ENCODE measurements at places on chromosomes 5 and 9.
A peak's percentile ranks its signal among the peaks of the same experiment; 100 is the strongest.

GRCh38 chr5:72841756-72842535 lies 25.5 kb downstream of the TNPO1 start:
- DNase-seq, result no peak

GRCh38 chr5:90472783-90473395 lies 1.7 kb downstream of the MBLAC2 start:
- DNase-seq, result no peak

DNA sequence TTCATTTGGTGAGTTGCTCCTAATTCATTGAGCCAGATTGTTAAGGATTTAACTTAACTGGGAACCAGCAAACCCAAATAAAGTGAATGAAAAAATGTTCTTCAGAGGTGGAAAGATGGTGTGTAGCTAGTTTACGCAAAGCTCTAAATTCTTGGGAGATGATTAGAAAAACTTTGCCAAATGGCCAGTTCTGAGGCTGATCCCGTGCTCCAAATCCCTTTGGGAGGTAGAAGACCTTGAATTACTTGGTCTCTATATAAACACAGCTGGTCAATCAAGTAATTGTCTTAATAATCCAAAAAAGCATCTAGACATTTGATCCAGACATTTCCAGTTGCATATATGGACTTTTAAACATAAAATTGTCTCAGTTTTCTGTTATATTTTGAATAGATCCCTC lies 11.4 kb downstream of the ACTL7B start:
- no peak for DNase-seq

DNA sequence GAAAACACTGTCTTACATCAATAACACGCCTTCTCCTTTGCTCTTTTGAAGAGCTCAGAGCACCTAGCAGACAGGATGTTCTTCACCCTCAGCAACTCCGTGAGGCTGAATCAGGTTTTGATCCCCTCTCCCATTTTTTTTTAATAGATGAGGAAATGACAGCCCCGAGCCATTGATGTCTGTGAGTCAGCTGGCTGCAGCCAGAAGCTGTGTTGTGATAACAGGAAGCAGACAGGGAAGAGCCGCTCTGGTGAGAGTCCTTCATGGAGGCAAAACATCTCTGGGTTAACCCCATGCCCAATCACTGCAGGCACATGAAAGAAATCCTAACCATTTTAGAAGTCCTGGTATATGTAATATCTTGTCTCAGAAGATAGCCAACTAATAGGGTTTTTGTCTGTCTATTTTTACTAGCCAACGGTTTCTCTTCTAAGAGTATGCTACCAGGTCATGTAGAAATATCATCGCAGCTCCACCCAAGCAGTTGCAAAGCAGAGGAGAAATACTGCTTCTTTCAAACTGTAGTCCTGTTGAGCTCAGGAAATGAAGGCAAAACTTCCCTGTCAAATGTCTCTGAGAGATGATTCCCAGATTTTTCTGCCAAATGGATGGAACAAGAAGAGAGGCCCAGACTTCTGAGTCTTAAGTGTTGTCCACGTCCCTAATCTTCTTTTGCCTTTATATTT lies 568.9 kb downstream of the CCDC171 start:
- DNase-seq, result no peak

GRCh38 chr5:60538955-60539866 lies 160.8 kb downstream of the DEPDC1B start:
- DNase-seq, result no peak

DNA sequence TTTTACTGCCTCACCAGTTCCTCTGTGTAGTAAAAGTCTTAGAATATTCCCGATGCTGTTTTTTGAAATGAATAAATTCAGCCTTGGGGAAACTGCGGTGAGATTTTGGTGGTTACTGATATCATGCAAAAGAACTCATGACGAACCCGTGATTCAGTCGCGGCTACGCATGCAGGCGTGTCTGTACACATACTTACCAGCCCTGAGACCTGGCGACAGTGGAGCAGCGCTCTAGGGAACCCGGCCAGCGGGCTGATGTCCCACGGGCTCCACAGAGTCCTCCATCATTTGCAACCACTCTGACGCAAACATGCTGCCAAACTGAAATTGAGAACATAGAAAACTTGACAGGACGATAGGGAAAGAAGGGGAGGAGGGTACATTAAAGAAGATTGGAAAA lies 315.6 kb upstream of the DAB2 start:
- no peak for DNase-seq

- DNase-seq, result no peak
These were observed 93.2 kb downstream of the GHR start for GRCh38 chr5:42516282-42517042.

- DNase-seq, result no peak
These were observed 25.9 kb upstream of the ADAMTS2 start for GRCh38 chr5:179371121-179371510.

DNA sequence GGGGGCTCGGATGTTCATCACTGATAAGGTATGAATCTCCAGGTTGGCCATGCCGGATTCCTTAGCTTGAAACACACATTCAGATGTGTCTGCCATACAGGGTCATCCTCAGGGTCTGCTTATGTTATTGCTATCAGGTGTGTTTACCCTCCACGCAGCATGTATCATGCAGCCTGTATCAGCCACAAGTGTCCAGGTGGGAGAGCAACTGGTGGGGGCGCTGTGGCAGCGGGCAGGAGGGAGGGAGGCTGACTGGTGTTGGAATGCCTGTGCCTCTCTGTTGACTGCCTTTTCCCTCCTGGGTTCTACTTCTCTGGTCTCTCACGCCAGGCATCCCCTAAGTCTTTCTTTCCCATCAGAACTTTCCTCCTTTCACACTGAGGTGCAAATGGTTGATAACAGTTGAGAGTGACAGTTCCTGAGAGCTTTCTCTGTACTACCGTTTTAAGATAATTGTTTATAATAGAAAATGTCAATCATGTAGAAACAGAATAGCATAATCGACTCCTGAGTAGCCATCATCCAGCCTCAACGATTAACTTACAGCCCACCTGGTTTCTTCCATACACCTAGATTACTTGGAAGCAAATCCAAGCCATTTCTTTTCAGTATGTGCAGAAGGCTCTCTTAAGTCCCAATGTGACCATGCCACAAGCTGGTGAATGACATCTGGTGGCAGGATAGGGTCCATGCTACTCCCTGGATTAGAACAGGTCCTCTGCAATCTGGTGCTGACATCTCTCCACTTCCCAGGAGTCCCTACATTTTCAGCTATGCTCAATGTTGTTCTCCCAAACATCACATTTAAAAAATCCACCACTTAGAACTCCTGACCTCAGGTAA lies 86.6 kb downstream of the ACER2 start:
- no peak for DNase-seq

- DNase-seq, result peak; percentile 14
These were observed 50.3 kb downstream of the RFX3 start for GRCh38 chr9:3475300-3476020.

DNA sequence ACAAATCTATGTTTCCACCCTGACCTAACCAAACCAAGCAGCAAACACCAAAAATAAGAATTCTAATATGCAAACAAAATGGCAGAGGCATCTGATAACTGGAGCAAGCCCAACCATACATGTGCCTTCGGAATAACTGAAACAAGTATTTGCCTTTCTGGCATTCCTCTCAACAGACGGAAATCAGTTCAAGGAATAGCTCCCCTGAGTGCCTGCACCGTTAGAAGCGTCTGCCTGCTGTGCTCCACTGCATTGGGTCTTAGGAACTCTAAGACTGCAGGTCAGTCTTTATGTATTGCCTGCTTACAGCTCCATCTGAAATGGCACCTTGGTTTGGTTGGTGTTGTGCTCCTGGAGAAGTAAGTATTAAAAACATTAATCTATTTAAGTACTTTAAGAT lies 98.5 kb downstream of the MRPS27 start:
- DNase-seq, result no peak

DNA sequence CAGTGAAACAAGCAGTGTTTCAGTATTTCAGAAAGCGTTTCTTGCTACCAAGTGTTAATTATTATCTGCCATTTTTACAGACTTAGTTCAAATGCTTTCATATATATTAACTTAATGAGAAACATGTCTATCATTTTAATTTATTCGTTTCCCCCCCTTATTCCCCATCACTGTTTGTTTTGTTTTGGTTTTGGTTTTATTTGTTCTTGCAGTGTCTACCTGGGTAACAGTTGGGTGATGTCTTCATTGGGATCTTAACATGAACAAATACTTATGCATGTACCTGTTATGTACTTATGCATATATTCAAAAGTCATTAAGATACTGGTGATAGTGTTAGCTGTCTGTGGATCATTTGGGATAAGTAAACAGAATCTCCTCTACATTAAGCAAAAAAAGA lies 108.0 kb downstream of the CDC42SE2 start:
- no peak for DNase-seq

DNA sequence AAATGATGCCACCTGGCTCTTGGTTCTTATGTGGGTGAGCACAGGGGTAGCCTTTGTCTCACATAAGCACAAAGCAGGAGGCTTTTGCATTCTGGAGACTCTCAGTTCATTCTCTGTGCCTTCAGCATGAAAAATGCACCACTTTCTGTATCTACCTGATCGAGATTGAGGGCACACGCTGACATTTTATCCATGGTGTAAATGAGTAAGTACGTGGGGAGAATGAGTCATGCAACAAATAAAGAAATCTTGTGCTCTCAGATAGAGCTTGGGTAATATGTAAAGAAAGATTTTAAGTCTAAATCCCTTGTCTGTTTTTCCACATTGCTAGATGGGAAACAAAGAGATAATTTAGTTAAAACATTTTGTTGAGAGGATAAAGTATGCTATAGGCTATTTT lies 607.2 kb upstream of the WWC1 start:
- no peak for DNase-seq

DNA sequence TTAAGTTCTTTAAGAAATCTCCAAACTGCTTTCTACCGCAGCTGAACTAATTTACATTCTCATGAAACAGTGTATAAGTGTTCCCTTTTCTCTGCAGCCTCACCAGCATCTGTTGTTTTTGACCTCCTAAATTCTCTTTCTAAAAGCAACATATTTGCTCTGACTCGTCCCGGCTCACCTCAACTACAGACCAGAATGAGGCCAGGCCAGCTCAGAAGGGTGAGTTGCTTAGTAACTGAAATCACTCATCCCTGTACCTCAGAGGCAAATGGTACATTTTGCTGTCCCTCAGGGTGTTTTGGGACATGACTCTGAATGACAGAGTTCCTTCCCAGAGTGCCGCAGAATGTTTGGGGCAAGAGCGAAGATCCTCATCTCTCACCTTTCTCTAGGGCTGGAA lies 127.5 kb downstream of the FRMD3 start:
- DNase-seq, result no peak

- DNase-seq, result no peak
These were observed 436.3 kb upstream of the KLF4 start for GRCh38 chr9:107925749-107926297.

DNA sequence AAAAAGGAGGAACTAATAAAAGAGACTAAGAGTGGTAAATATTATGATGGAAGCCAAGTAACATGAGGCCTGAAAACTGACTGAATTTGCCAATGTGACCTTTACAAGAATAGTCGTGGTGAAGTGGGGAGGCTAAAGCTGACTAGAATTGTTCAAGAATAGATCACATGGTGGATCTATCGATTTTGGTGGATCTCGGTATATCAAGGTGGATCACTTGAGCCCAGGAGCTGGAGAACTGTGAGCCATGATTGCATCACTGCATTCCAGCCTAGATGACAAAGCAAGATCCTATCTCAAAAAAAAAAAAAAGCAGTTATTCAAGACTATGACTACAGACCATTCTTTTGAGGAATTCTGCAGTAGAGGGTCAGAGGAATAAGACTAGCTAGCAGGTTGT lies 15.1 kb downstream of the ERMP1 start:
- no peak for DNase-seq

DNA sequence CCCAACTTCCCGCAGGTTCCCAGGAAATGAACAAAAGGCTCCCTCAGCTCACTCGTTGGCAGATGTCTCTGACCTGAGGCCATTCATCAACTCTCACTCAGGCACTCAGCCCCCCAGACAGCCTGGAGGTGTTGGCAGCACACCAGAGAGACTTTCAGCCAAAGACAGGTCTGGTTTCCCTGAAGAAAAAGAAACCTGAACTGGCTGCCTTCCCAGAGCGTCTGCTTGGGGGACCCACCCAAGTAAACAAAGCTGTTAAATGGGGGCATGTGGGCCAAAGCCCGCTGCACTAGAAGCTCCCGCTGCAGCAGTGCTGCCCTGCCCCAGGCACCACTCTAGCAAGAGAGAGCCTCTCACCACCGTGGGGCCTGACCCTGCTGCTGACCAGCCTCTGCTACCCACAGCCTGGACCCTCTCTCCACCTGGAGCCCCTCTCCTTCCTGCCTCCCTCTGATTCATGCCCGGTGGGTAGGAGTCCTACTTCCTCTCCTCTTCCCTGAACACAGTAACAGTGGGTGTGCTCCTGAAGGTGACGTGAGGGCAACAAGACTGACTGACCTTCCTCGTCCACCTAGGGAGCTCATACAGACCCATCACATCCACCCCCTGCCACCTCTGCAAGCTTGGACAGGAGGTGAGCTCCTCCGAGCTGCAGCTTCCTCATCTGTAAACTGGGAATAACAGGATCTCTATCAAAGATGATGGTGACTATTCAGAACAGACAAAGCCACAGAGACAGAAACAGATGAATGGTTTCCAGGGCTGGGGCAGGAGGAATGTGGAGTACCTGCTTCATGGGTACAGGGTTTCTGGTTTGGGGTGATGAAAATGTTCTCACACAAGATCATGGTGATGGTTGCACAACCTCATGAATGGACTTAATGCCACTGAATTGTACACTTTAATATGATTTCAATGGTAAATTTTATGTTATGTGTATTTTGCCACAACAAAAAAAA lies 31.0 kb upstream of the GABRP start:
- no peak for DNase-seq

- DNase-seq, result no peak
These were observed 10.2 kb upstream of the LCP2 start for GRCh38 chr5:170307575-170308465.

DNA sequence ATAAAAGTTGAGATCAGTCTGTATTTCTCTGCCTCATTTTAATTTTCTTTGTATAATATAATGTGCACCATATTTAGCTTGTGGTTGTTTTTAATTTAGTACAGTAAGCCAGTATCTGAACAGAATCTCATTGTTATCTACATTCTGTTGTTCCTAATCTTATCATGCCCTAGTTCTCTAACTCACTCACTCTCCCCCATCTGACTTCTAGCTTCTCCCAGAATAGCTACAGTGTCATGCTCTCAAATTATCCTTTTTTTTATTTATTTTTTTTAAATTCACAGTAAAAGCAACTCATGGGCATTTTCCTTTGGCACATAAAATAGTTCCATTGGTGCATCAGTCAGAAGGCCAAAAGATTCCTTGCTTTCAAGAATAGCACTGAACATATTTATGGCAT lies 156.6 kb downstream of the TRPM3 start:
- DNase-seq, result no peak

DNA sequence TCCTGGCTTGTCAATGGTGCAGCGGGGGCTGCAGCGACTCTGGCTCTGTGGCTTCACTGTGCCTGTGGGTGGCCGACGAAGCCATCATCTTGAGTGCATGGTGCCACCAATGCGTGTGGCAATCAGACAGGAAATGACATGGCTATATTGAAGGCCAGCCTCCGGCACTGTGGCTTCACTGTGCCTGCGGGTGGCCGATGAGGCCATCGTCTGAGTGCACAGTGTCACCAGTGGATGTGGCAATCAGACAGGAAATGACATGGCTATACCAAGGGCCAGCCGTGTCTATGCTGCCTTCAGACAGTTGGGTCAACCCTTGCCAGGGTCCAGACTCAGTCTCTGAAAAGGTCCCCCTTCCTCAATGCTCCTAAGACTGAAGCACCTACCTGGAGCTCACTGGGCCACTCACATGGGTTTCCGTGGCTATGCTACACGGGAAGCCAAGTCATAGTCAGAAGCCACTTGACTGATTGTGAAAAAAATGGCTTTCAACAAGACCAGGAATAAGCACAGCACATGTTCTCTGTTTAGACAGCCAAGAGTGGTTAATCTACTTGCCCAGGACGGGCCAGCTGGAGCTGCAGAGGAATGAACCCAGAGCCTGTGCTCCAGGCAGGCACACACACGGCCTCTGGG lies 67.5 kb upstream of the S1PR3 start:
- DNase-seq, result peak; percentile 24
